ENCODE measurements at places on chromosomes 5 and 9.

GRCh38 chr5:53873235-53873634 lies 312.8 kb downstream of the NDUFS4 start:
- no peak for DNase-seq

DNA sequence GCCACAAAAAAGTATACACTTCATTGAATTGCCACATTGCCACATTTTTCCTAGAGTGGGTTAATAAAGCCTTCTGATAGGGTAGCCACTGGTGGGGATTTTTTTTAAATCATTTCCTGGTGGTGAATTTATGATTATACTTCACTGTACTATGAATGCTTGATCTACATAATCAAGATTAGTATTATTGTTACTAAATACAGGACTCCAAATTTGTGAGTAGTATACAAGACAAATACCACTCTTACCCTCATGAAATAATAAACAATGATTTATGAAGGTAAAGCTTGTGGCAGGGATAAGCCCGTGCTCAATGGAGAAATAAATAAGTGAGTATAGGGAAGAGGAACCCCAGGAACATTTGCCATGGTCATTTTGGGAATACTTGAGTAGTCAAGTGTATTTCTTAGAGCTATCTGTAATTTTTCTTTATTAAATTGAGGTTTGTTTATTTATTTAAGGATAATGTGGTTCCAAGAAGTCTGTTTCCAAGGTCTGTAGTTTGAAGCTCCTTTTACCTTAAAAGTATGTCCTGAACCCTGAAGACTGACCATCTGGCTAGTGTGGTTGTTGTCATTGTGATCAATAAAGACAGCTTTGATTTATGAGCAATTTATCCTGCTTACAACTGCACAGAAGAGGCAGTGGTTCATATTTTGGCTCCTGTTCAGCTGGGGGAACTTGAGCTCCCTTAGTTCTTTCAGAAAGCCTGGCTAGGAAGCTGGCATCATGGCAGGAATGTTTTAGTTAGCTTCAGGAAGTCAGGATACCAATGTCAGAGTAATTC lies 118.6 kb downstream of the ZSWIM6 start:
- no peak for DNase-seq

DNA sequence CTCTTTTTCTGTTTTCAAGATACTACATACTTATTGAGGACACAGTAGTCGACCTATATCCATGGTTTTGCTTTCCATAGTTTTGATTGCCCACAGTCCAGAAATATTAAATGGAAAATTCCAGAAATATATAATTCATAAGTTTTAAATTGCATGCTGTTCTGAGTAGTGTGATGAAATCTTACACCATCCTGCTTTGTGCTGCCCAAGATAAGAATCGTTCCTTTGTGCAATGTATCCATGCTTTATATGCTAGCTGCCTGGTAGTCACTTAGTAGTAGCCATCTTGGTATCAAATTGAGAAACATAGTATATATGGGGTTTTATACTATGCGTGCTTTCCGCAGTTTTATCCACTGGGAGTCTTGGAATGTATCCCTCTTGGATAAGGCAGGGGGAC lies 59.0 kb downstream of the CWC27 start:
- DNase-seq: no peak

DNA sequence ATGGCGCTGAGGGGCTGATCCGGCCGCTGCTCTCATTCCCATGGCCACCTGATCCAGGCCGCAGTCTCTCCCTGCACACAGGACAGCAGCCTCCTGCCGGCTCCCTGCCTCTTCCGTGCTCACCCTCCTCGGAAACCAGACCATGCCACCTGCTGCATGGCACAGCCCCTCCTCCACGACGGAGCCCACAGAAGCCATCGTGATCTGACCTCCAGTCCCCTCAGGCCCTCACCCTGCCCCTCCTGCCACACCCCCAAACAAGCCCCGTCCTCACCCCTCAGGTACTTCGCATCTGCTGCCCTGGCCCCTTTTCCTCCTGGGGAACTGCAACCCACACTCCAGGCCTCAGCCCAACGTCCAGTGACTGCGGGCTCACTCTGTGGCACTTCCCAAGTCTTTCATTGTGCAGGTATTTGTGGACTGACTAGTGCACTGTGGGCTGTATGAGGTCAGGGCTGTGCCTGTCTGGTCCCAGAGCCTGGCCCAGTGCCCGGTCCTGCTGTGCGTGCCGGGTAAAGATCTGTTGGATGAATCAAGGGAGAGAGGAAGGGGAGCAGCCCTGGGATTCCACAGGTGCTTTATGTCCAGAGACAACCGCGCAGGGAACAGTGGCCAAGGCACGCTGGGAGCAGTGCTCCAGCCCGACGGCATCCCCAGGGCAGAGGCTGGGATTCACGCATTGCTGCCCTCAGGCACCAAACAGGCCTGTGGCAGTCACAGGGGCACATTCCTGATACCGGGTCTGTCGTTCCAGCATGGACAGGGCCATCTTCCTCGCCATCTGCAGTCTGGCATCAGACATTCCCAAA lies 86.1 kb downstream of the ADAMTS2 start:
- no peak for DNase-seq

- DNase-seq: no peak
These were observed 112.2 kb downstream of the SCAMP1 start for GRCh38 chr5:78472469-78473106.

DNA sequence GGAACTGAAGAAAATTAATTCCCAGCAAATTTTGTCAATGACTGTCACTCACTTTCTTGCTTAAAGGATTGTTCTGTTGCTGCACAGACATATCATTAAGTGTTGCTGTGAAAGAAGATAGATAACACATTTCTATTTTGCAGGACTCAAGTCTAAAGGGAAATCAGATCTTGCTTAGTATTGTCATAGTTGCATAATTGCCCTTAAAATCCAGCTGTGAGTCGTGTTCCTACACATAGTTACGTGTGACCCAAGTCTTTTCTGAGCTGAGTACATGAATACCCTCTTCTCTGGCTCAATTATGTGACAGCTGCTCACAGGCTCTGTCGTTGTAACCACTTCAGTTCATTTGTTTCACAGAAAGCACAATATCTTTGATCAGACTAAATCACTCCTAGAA lies 390.8 kb downstream of the DTWD2 start:
- DNase-seq: no peak

GRCh38 chr5:175045820-175046219 lies 321.4 kb downstream of the MSX2 start:
- no peak for DNase-seq

DNA sequence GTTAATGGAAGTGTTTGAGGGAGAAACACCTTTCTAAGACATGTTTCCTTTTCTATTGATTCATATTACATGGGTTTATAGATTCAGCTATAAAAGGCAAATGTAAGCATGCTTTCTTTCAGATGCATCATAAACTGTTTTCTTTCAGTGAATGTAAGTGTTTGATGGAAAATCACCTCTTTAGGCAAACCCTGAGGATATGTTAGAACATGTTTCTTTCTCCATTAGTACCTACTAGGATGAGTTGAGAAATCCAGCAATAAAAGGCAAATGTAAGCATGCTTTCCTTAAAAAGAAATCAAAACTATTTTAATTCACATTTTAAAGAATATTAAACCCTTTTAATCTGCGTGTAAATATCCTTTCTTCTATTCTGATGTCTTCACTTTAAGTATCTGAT lies 31.6 kb downstream of the FNIP1 start:
- no peak for DNase-seq

- DNase-seq: no peak
These were observed 127.9 kb upstream of the PALM2AKAP2 start for GRCh38 chr9:109652112-109652511.

DNA sequence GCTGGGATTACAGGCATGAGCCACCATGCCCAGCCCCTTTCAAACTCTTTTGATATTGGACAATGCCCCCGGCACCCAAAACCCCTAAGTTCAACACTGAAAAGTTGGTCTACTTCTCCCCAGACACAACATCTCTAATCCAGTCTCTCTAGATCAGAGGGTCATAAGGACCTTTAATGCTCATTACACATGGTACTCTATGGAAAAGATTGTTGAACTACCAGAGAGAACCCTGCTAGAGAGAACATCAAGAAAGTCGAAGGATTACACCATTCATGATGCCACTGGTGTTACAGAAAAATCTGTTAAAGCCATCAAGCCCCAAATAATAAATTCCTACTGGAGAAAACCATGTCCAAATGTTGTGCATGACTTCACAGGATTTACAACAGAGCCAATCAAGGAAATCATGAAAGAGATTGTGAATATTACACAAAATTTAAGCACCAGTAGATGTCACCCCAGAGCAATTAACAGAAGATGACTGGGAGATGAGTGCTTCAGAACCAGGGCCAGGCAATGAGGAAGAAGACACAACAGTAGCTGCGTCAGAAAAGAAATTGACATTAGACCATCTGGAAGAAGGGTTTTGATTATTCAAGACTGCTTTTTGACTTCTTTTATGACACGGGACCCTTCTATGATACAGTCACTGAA lies 28.3 kb upstream of the NIPAL4 start:
- no peak for DNase-seq

DNA sequence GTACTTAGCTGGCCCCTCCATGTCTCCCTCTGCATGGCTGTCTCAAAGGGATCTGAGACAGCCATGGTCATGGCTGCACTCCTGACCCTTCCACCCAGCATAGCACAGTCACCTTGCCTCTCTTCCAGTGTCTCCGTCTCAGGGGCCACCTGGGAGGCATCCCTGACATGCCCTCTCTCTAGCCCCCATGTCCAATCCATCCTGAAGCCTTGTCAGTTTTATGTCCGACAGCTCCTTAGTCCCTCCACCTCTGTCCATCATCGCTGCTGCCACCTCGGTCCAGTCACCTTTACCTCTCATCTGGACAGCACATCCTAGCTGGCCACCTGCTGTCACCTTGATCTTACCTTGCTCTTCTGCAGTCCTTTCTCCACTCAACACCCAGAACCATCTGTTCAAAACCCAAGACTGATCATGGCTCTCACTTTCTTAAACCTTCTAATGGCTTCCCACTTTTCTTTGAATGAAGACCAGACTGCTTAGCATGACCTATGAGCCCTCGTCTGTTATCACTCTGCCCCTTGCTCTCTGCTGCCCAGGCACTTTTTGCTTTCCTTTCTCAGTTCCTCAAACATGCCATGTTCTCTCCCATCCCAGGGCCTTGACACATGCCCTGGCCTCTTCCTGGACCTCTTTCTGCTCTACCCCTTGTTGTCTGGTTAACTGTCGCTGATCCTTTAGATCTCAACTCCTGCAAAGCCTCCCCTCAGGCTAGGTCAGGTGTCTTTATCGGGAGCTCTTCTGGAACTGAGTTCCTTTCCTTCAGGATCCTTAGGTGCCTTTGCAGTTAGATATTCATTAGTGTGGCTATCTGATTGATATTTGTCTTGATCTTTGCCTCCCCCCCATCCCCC lies 181.8 kb upstream of the PITX1 start:
- DNase-seq: no peak

DNA sequence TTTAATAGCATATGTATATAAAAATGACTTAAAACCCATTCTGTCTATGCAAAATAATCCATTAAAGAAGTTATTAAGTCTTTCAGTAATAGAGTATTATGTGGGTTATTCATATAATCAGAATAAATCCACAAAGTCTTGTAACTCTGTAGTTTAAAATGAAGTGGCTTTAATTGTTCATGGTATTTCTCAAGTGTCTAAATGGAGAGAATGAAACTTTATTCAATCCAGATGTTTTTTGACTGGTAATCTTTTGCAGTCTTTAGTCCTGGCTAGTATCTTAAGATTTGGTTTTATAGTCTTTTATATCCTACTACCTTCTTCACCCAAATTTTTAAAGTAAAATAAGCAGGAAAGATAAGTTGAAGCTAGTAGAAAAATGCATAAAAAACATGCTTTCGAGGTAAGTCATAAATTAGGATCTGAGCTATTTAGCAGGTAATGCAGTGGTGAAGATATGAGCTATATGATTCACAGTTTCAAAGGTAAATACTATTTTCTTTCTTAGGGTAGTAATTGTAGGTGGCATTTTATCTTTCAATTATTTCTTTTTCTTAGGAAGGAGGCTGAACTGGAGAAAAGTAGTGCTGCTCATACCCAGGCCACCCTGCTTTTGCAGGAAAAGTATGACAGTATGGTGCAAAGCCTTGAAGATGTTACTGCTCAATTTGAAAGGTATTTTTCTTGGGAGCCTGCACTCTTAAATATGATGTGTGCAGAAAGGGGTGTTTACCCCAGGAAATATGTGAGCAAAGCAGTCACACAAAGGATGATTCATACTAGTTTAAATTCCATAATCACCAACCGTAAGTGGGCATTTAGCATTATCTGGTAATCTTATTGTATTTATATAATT lies 17.9 kb downstream of the HMMR start:
- DNase-seq: no peak

DNA sequence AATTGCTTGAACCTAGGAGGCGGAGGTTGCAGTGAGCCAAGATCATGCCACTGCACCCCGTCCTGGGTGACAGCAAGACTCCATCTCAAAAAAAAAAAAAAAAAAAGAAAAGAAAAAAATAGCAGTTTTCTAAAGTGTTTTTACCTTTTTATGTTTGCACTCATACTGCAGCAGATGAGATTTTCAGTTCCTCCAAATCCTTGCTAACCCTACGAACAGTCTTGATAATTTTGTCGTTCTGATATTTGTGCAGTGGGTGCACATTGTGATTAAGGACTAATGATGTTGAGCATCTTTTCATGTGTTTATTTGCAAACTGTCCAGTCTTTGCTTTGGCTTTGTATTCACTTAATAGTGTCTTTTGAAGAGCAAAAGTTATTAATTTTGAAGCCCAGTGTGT lies 42.9 kb downstream of the ZCCHC7 start:
- no peak for DNase-seq

- no peak for DNase-seq
These were observed 144.7 kb upstream of the RAD23B start for GRCh38 chr9:107138261-107138992.

DNA sequence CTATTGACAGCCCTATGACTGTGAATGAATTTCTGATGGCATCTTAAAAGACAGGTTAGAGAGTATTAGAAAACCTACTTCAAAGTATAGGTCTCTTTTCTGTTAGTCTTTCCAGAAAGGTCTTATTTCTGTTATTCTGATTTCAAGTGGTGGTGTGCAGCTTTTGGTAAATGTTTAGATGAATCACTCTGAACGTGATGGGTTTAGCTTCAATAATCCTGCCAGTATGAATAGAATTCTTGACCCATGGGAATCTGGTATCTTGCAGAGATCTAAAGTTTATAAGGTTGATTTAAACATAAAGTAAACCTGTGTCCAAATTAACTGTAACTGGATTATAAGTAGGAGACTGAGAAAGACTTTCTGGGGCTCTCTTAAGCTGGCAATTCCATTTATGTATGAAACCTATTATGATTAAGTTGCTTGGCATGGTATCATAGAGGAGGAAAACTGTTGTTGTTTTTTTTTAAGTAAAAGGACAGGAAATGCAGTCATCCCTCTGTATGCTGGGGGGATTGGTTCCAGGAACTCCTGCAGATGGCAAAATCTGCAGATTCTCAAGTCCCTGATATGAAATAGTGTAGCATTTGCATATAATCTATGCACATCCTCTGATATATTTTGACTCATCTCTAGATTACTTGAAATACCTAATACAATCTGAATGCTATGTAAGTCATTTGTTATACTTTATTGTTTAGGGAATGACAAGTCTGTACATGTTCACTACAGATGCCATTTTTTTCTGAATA lies 77.0 kb upstream of the ADAMTS19 start:
- DNase-seq: no peak

- no peak for DNase-seq
These were observed 317.1 kb upstream of the CLINT1 start for GRCh38 chr5:158175934-158176481.
